ENCODE measurements at places on chromosomes 2 and 18.

DNA sequence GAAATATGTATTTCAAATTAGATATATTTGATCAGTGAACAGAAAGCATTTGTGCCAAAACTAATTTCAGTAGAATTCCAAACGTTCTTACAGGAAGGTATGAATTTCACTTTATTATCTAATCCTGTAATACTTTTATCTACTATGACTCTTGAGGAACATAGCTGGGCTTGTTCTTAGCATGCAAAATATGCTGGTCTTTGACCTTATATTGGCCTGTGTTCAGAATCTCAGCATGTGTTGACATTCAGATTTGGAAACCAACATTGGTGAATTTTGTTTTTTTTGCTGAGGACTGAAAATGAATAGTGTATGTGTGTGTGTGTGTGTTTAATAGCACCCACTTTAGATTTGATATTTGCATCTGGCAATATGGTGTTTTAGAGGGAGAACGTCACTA, 112.2 kb downstream of the MEIS1 start:
- no peak for DNase-seq

DNA sequence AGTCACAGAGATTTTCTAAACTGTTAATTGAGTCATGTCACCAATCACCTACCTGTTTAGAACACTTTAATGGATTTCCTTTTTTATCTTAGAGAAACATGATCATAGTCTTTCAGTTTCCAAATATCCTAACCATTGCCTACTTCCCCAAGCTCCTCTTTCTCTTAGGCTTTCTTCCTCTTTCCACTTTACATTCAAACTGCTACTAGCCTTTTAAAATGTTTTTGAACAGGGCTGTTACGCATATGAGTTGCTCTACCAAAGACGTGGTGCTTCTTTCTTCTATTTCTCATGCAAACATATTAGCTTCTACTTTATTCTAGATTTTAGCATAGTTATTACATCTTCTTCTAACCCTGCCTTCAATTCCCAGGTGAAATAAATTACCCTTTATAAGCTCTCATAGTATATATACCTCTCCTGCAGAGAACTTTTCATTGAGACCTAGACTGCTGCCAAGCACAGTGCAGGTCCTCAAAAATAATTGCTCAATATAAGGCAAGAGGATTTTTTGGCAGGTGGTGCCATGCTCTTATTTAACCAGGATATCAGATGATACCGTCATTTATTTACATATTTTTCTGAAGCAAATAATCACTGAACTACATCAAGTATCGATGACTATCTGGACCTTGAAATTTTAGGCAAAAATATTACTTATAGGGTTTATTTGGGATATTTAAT, 937.1 kb downstream of the TSN start:
- no peak for DNase-seq

DNA sequence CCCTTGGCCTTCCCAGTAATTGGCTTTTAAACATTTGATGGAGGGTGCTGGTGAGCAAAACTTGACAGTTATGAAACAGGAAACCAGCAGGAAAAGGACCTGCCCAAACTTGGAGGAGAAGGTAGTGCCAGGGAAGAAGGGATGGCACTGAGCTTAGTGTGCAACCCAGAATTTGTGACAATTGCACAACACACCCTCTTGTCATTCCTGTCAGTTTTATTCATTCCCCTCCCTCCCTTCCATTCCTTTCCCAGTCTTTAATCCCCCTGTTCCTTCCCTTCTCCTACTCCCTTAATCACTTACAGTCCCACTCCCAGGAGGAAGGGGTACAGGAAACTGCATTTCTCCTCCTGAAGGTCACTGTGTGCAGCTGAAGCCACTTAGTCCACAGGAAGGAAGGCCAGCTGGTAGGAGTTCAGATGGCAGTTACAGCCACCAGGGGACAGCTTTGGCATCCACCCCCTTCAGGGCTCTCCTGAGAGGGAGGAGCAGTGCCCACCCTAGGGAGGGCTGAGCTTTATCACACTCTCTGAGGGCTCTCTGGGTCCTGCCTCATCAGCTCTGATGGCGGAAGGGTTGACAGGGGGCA, 24.0 kb upstream of the SIGLEC15 start:
- no peak for DNase-seq

DNA sequence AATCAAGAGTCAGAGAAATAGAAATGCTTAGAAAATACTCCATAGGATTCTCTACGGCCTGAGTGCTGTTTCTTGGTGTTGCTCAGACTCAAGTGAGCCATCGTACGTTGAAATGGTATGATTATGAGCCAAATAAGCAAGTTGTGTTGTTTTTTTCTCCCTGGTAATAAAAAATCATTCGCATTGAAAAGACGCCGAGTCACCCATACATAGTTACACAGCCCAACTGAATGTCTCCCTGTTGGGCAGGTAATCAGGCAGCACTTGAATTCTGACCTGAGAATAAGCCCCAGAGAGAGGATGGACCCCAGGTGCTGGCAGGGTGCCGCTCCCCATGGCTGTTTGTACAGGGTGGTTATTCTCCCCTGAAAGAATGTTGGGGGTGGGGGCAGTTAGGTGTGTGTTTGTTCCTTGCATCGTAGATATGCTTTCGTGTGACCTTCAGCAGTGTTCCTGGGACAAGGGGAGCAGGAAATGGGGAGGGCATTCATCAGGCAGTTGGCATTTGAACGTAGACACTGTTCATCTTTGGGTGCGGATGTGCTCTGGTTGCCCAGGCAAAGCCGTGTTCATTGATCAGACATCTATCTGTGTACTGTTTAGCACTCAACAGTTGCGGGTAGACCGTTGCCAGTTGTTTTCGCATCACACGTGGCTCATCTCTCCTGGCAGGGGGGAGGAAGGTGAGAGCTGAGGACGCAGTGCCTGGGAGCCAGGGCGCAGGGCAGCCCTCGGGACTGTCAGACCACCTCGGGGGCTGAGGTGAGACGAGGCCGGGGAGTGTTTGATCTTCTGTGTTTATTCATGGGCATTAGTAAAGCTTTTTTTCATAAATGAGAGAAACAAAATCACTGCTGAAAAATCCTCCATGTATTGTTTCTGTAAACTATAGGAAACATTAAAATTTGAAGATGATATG, 27.3 kb downstream of the MTCL1 start:
- DNase-seq, result no peak

DNA sequence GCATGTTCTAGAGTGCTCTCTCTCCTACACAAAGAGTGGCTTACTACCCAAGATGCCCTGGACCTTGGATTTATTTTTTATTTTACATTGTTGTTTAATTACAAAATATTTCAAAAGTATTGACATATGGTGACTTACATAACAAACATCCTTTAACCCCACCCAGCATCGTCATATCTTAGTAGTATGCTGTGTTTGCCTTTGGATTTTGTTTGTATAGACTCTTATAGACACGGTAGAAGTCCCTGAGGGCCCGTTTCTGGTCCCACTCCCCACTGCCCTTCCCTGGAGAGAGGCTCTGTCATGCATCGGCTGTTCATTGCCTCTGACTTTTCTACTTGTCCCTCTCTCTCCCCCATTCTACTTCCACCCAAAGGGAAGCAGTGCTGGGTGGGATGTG, 112.0 kb downstream of the ZBTB7C start:
- DNase-seq, result no peak

- no peak for DNase-seq
Measured at GRCh38 chr2:57698935-57699449, 347.6 kb upstream of the VRK2 start.

DNA sequence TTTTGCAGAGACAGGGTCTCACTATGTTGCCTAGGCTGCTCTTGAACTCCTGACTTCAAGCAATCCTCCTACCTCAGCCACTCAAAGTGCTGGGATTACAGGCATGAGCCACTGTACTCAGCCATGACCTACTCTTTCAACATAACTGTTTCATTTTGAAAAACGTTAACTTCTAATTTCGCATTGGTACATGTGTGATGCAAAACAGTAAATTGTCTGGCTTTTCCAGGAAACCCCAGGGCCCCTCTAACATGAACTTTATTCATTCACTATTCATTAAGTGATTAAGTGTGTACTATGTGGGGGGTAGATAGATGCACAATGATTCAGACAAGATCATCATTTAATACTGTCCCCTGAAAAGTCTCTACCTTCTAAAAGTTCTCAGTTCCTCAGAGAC, 364.9 kb downstream of the SS18 start:
- no peak for DNase-seq

DNA sequence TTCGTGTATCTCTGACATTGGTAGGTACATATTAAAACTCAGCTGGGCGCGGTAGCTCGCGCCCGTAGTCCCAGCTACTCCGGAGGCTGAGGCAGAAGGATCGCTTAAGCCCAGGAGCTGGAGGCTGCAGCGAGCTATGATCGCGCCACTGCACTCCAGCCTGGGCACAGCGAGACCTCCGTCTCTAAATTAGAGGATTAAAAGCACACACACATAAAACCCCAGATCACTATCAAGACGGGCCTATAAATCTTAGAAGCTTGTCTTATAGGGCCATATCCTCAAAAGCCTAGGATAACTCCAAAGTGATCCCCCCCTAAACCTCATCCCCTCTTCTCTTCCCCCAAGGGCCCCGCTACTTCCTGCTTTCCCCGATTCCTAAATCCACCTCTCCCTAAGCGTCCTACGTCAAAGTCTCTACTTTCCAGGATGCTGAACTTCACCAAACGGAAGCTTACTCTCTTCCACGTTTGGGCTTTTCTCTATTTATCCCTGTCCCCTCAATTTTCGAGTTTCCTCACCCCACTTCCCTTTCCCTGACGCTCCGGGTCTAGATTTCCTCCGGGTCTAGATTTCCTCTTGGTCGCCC, 707 bp downstream of the KRCC1 start:
- DNase-seq, result no peak

- DNase-seq, result no peak
Measured at GRCh38 chr2:84539729-84540128, 23.4 kb downstream of the DNAH6 start.

GRCh38 chr2:75541430-75541829, 19.3 kb downstream of the EVA1A start:
- no peak for DNase-seq

DNA sequence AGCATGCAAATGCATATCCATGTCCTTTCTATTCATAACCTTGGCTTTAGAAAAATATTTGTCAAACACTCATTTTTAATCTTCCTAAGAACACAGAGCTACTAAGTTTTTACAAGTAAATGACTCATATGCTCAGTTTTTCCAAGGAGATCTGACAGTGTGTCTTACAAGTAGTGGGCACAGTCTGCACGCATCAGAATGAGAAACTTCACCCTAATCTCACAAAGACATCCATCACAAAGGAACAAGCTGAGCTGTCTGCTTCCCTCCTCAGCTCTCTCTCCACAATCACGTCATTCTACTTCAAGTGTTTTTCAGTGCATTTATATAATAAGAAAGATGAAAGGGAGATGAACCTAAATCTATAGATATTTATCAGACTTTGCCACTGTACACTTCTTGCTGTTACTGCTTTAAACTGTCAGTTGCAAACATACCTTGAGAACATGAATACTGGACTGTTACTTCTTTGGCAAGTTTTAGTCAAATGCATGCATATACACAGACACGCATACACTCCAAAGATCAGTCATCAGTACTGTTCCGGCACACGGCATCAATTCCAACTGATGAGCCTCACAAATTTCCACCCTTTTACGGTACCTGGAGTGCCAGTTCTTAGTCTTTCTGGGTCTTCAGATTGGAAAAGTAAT, 75.7 kb downstream of the RBMS1 start:
- DNase-seq, result no peak

DNA sequence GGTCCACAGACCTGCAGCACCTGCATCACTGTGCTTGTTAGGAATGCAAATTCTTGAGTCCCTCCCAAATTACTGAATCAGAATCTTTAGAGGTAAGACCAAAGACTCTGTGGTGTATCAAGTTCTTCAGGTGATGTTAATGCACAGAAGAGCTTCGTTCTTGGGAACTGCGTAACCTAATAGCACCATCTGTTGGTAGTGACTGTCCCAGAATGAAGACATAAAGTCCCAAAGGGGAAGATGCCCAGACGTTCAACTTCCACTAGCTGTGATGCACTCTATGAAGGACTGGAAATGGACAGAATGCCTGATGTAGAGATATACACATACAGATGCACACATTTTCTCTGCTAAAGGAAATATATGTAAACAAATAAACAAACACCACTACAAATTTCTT, 576.0 kb downstream of the LRP1B start:
- no peak for DNase-seq

DNA sequence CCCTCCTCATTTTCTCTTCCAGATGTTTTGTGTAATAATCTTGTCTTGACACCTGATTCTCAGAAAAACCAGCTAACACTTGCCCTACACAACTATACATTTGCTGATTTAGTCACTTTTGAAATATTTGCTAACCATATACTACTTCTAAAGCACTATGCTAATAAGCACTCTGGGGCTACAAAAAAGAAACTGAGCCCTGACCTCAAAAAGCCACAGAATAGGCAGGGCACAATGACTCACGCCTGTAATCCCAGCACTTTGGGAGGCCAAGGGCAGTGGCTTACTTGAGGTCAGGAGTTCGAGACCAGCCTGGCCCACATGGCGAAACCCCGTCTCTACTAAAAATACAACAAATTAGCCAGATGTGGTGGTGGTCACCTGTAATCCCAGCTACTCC, 266.0 kb downstream of the RAD51AP2 start:
- DNase-seq, result no peak

DNA sequence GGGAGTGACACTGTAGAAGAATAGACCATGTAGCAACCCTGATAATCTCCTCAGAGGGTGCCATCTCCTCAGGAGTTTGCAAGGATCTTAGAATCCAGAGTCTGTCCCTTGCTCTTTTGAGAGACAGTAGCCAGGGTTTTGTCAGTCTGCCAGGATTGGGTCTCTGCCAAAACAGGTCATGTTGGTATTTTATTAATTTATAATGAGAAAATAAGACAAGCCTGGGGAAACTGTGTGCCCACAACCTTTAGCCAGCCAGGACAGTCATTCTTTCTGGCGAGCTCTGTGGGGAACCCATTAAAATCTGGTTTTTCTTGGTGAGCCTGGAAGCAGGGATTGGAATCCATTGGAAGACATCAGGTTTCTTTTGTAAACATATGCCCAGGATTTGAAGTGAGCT, 78.6 kb downstream of the PTPRM start:
- DNase-seq, result no peak

- DNase-seq, result no peak
Measured at GRCh38 chr2:48146552-48146951, 240.3 kb upstream of the FBXO11 start.

All from forelimb muscle (tissue), 1 donor.